ENCODE measurements at places on chromosomes 3 and 15. TPM values are rescaled to one million over a fixed set of nuclear protein-coding genes. Genes with fewer than 3 reads are reported as not detected.

GRCh38 chr3:31312400-31312799, 220.3 kb upstream of the STT3B start:
- no peak for DNase-seq

DNA sequence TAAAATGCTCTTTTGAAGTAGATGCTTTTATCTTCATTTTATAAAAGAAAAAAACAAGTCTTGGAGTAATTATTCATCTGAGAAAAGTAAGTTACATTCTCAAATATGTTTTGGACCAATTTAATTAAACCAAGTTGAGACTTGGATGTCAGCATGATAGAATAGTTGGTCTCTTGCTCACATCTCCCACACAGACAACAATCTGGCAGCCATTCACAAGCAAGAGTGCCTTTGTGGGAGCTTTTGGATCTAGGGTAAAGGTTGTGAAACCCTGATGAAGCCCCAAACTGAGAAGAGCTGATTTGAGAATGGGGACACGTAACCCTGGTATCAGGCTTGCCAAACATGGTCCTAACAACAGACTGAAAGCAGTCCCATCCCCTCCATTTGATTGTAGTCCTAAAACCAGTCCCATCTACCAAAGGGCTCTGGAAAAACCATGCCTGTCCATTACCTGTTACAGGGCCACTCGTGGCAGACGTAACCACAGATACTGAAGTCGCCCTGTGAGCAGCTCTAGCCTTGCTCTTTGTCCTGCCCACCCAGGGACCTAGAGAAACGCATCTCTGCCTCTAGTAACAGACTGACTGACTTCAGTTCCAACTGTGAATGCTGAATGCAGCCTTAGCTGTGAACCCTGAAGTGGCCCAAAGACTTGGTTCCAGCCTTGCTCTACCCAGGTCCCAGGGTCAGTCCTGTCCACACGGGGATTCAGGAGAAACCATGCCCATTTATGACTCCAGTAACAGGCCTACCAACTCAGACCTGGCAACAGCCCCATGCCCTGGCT, 145.5 kb upstream of the SYNPR start:
- no peak for DNase-seq

DNA sequence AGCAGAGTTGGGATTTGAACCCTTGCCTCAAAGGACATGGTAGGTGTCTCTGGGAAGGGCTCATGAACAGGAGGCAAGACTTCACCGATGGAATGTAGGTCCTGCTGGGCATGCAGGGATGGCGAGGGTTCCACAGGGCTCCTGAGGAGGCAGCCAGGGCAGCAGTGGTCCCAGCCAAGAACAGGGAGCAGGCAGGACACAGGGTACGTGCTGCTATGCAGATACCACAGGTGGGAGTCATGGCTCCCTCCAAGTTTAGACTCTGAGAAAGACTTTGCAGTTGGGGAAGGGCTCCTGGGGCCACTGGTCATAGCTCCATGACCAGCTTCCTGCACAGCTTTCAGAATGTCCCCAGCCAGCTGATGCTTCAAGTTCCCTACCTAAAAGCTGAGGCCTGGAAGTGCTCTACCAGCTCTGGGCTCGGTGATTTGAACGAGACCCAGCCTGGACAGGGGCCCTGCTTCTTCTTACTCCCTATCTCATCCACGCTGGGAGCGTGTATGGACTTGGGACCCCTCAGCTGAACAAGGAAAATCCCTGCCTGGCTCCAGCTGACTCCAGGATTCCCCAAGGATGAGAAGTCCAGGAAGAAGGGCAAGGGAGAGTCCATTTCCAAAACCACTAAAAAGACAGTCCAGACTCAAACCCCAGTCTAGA, 747 bp downstream of the MYL3 start:
- no peak for DNase-seq

GRCh38 chr3:118863731-118864322, 170.8 kb downstream of the IGSF11 start:
- DNase-seq: no peak

DNA sequence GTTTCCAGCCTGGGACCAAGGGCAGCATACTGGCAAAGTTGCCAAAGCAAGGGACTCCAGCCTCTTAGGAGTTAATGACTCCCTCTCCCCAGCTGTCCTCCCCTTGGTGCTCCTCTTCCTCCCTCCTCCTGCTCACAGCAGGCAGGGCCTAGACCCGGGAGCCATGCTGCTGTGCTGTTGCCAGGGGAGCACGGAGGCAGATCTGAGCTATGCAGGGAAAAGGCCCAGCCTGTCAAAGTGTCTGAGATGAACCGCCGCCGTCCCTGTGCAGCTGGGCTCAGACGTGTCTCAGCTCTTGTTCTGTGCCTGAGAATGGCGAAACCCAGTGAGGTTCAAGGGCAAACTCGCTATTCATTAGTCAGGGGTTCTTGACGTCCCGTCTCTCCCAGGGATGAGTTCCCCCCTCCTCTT, 60.8 kb upstream of the POLG start:
- DNase-seq: no peak

GRCh38 chr15:79416876-79417275, 15.3 kb upstream of the MINAR1 start:
- no peak for DNase-seq

The DNAH12 gene
- 1.1 TPM for total RNA-seq

The ERICH6 gene
- total RNA-seq: not detected
